SW 1271 (cell line): ENCODE measurements at places on chromosomes 16 and 17.

DNA sequence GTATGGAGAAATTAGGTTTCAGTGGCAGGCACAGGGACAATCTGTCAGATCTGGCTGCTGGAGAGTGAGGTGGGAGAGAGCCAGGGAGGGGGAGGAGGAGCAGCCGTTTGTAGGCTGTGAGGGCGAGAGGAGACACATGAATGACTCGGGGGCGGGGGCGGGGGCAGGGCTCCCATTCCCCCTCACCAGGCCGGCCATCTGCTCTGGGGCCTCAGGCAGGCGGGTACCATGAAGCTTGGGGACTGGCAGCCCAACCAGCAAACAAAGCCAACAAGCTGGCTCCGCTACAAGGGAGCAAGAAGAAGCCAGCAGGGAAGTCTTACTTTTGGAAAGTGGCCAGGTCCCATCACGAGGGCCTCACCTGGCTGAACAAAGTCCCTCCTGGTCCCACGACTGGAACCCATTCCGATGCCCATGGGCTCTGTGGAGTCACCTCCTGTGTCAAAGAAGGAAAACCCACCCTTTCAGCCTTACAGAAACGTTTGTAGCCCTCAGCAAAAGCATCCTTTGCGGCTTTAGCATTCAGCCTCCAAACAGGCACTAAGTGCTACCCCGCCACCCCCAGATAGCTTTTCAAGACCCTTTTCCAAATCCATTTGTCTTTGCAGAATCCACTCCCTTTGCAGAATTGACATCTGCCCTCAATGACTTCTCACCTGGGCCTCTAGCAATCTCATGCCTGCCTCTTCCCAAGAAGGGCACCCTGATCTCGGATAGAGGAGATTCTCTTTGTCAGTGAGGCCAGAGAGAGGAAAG is 9.2 kb upstream of the SSTR2 start:
- no peak for DNase-seq

DNA sequence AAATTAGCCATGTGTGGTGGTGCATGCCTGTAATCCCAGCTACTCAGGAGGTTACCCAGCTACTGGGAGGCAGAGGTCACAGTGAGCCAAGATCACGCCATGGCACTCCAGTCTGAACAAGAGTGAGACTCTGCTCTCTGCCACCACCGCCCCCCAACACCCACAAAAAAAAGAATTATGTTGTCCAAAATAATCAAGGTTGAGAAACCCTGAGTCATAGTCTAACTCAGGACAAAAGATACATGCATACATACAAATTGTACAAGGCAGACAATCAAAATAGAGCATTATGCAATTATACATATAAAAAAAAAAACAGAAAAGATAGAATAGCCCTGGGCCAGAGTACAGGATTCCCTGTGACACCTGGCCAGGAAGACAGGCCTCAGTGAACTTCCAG is 6.6 kb upstream of the KPNB1 start:
- DNase-seq = no peak

- no peak for DNase-seq
Measured at GRCh38 chr16:28087675-28088300, 24.3 kb upstream of the GSG1L start.

DNA sequence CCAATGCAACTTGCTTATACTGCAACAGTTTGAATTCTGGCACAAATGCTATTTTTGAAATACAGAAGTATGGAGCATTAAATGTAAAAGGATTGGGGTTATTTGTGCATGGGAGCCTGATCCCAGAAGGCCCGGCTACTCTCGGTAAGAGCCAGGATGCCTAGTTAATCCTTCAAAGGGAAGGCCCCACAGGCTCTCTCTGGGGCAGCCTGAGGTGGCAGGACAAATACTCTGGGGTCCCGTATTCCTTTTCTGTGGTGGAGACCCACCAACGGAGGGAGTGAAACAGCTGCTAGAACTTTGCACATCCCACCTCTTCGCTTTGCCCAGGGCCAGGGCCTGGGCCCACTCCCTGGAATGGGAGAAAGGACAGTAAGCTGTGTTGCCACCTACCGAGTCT is 30.4 kb downstream of the ERN1 start:
- DNase-seq = no peak

DNA sequence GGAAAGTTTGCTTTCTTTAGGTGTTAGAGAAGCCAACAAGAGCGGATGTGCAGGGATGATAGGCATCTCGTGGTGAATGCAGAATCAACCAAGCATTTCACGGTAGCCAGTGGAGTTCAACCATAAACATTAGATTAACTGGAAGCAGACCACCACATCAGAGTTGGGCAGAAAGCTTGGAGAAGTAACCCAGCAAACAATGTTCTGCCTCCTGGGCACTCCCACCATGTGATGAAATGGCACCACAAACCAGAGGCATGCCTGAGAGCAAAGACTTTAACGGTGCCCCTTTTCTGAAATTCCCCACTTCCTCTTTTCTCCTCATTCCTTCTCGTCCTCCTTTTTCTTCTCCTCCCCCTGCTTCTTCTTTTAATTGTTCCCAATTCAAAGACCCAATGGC is 193.5 kb upstream of the ANKFN1 start:
- no peak for DNase-seq
